Hematopoietic multipotent progenitor cell treated with erythropoietin and hydrocortisone succinate and interleukin-3 and kit ligand, for 6 days (in vitro differentiated cells): ENCODE measurements at places on chromosomes 6 and 20.

- DNase-seq: no peak
Measured at GRCh38 chr20:37971561-37972127, 61.6 kb downstream of the TTI1 start.

GRCh38 chr20:24673678-24674570 is 204.5 kb downstream of the SYNDIG1 start:
- DNase-seq: no peak

DNA sequence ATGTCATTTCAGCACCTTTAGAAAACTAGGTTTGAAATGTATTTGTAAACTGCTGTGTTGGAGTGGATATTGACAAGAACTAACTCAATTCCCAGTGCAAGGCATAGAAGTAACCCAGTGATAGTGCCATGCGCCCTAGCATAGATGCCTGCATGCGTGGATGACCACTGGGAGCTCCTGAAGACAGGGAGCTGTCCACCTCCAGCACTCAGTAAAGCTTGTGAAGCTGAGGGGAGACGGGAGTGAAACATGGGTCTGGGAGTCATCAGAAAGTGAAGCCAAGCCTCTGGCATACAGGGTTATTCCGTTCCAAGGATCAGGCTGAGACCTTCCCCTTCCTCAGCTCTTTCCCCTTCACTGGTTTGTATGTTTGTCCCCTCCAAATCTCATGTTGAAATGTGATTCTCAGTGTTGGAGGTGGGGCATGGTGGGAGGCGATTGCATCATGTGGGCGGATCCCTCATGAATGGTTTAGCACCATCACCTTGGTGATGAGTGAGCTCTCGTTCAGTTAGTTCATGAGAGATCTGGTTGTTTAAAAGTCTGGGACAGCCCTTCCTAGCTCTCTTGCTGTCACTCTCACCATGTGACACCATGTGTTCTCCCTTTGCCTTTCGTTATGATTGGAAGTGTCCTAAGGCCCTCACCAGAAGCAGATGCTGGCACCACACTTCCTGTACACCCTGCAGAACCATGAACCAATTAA is 146.5 kb upstream of the FERMT1 start:
- DNase-seq: no peak

DNA sequence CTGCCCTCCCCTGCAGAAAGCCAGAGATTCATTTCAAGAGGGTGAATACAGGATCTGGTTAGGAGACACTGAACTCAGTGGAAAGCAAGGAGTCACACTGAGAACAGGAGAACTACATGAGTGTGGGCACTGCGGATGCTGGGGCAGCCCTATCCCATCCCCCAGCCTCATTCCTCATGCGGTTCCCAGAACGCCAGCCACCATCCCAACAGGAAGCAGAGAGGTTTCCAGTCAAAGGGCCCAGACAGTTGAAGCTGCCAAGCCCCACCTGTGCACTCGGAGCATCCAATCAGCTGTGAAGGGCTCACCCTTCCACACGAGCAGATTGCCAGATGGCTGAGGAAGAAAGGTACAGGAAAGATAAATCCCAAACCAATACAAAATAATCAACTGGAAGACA is 50.7 kb upstream of the PRND start:
- no peak for DNase-seq

- no peak for DNase-seq
Measured at GRCh38 chr6:21003780-21004541, 469.7 kb downstream of the CDKAL1 start.

- peak; percentile 38 for DNase-seq
Measured at GRCh38 chr6:52746213-52746612, 17.1 kb downstream of the GSTA2 start.

DNA sequence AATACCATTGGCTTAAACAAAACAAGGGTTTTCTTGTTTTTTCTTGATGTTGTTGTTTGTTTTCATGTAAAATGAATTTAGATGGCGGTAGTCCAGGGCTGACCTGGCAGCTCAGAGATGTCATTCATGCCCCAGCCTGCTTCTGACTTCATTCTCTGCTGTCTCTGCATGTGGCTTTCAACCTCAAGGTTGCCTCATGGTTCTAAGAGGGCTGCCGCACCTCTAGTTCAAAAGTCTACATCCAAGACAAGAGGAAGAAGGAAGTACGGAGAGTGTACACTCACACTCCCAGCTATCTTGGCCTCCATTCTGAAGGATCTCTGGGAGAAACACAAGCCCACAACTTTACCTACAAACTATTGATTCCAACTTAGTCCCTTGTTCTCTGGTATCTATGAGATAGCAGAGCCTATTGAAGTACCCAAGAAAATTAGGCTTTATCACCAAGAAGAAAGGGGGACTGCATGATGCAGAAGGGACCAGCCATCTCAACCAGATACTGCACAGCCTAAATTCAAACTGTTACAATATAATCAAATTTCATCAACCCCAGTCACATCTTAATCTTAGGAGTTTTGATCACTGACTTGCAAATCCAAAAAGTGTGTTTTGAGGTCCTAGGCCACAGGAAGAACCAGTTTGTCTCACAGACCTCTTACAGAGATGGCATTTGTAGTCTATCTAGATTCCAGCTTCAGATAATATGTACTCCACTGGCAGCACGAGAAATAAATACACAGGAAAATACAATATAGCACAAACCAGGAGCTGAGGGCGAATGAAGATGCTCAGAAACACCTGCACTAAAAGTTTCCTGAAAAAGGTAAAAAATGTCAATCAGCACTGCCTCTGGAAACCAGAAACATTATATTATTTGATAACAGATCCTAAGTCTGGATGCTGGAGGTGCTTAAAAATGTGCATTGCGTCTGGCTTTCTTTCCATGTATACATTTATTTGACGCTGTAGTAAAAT is 866 bp upstream of the BTN3A3 start:
- peak; percentile 32 for DNase-seq

DNA sequence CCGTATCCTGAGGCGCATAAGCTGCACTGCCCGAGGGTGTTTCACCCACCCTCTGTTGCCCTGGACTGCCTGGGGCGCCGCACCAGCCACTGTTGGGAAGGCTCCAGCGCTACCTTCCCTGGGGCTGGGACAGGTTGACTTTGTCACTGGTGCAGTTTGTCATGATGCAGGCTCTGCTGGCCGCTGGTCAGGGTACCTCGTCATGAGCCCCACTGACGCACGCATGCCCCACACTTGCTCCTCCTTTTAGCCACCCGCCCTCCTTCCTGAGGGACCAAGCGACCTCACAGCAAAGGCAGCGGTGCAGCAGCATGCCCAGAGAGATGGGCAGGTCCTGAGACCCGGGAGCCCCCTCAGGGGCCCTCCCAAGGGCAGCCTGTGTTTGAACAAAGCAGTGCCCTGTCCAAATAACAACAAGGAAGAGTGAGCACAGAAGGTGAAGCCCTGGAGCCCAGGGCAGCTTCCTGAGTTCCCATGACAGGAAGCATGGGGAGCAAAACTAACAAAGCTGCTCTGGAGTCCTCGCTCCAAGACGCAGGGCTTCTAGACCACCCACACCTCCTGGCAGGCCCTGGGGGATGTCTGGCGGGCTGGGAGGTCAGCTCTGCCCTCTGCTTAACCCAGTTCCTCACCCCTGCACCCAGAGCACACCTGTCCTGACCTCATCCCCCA is 50.1 kb upstream of the SMOC2 start:
- DNase-seq: no peak

DNA sequence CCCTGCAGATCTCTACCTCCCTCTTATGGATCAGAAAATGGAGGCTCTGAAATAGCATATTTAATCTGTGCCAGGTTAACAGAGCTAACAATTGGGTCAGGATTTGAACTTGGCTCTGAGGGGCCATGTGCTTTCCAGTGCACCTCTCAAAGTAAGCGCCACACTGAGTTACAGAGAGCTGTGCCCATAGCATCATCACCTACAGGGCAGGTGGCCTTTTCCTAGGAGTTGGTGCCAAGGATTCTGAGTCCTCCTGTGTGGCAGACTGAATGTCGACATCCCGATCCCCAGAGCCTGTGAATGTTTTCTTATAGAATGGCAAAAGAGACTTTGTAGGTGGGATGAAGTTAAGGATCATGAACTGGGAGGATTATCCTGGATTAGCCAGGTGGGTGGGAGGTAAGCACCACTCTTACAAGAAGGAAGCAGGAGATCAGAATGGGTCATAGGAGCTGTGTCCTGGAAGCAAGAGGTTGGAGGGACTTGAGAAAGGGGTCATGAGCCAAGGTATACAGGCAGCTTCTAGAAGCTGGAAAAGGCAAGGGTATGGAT is 68.0 kb upstream of the TBC1D7 start:
- DNase-seq: no peak

GRCh38 chr6:161091972-161092701 is 100.6 kb downstream of the MAP3K4 start:
- DNase-seq: no peak

DNA sequence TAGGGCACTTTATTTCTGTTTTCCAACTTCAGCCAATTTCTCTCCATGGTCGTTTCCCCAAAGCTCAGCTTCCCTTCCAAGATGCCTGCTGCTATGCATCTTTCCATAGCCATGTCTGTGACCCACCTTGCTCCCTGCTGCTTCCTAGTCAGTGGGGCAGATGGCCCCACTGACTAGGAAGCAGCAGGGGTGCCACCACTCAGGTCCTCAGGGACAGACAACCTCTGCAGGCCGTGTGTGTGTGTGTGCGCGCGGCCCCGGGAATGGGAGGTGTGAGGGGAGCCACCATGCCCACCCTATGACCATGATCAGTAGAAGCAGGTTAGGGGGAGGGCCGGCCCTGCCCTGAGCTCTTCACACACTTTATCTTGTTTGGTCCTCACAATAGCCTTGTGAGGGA is 2.7 kb upstream of the IP6K3 start:
- DNase-seq: no peak

DNA sequence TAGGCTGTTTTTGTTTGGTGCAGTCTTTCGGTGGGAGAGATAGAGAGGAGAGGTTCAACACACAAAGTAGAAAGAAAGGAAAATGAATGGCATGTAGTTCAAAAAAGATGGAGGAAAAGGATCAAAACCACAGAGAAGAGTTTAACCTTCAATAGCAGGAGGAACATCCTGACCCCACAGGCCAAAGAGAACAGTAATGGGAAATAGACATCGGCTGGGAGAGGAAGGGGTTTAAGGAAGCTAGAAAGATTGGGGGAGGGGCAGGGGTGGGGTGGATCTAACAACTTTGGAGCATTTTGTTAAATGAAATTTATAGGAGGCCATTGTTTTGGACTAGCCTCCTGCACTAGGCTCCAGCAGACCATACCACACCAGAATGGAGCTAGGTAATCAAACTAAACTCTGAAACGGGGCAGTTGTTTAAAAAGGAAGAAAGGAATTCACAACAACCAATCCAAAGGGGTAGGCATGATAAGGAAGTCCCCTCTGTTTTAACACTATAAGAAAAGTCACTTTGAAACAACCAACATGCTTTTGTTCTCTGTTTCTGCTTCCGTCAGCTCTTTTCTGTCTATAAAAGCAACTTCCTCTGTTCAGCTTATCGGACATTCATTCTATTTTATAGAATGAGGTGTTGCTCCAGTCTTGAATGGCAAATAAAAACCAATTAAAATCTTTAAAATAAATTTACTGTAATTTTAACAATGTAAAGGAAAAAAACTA is 82.6 kb downstream of the EPB41L2 start:
- DNase-seq: no peak

DNA sequence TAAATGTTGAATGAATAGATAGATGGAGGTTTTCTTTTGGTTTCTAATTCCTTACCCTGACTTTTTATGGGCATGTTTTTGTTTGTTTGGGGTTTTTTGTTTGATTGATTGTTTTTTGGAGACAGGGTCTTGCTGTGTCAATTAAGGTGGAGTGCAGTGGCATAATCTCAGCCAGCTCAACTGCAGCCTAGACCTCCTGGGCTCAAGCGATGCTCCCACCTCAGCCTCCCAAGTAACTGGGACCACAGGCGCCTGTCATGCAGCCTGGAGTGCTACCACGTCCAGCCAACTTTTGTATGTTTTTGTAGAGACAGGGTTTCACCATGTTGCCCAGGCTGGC is 1.5 kb upstream of the NUDT3 start:
- DNase-seq: no peak

- DNase-seq: no peak
Measured at GRCh38 chr20:20608041-20608440, 104.4 kb downstream of the RALGAPA2 start.

GRCh38 chr20:51535075-51535386 is 7.5 kb downstream of the NFATC2 start:
- DNase-seq: peak; percentile 44

GRCh38 chr6:112562301-112563231 is 215.4 kb downstream of the RFPL4B start:
- no peak for DNase-seq

- no peak for DNase-seq
Measured at GRCh38 chr20:9087531-9088217, 18.8 kb downstream of the PLCB4 start.

DNA sequence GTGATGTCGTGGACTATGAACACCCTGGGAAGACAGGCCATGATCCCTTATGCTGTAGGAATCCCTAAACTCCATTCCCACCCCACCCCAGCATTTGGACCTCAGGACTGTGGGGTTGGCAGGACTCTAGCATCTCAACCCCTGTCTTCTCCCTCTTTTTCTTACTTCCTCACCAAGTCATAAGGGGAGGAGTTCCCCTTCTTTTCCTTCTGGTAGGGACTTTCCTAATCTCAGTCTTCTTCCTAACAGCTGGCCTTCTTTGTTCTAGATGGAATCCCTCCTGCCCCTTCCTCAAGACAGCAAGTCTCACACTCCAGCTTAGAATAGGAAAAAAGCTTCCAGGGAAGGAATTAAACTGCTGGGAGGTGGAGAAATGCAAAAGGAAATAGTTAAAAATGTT is 2.3 kb upstream of the SIRPB2 start:
- DNase-seq: no peak

GRCh38 chr6:44081753-44082152 is 45.5 kb downstream of the MRPL14 start:
- no peak for DNase-seq

GRCh38 chr6:84026721-84027164 is 6.8 kb upstream of the MRAP2 start:
- no peak for DNase-seq

- peak; percentile 86 for DNase-seq
Measured at GRCh38 chr6:154154389-154154967, 115.4 kb downstream of the OPRM1 start.

DNA sequence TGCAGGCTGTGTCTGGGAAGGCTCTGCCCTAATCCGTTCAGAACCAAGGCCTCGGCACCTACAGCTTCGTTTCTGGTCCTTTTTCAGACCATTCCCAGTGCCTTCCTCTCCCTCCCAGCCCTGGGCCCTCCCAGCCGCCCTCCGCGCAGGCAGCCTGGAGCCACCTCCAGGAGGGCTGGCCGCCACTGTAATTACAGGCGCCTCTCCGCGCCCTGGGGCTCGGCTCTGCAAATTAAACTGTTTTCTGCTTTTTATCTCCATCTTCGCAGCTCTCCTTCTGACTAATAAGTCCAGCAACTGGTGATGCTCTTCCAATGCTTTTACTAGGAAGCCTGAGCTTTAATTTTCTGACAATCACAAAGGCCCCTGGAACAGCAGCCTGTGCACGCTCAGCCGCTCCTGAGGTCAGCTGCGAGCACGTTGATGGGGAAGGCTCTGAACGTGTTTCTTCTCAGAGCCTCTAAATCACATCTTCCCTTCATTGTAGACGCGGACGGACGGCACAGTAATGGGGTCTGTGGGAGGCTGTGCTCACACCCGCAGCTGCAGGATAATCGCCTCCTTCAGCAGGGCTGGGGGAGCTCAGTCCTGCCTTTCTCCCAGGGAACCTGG is 194.6 kb downstream of the DLL1 start:
- DNase-seq: no peak
